ENCODE measurements at places on chromosomes 13 and 19.

DNA sequence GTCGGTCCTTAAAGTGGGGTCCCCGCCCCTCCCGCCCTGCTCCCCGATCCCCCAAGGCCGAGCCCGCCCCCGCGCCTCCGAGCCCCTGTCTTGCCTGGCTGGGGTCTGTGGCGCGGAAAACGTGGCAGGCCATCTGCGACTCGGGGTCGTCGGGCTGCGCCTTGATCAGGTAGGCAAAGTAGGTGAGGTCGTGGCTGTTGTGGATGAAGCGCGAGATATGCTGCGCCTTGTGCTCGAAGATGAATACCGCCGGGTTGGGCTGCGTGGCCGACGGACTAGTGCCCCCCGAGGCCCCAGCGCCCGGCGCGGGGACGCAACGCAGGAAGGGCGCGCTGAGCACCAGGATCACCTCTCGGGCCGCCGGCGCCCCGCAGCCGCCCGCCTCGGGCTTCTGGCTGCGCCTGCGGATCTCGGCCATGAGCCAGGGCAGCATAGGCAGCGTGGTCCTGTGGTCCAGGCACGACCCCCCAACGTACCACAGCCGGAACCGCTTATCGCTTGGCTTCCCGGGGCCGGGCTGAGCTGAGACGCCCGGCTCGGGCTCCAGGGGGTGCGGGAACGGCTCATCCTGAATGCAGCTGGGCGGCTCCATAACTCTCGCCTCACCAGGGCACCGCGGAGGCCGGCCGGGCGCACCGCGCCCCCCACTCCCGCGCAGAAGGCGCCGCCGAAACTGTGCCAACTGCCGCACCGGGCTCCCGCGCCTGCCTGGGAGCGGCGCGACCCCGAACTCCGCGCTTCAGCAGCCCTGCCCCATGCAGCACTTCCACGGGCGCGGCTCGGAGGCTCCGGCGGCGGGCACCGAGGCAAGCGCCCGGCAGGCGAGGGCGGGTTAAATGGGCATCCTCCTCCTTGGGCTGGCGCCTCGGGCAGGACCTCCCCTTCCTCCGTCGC lies 546 bp downstream of the TBC1D4 start:
- no peak for DNase-seq

DNA sequence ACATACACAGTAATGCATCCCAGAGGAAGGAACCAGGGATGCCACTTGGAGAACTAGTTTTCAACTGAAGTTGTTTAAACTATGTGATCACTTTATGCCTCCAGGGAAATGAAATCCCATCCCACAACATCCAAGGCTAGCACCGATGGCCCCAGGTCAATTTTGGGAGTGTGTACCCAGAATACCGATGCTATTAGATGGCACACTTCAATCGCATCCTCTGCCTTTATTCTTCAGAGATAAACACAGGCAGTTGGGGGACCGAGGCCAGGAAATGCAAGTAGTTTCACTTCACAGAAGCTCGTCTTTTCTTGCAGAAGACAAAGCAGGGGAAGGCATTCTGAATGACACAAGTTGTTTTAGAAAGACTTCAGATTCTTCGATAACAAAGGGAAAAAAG lies 13.8 kb downstream of the STK24 start:
- DNase-seq: peak; percentile 56

DNA sequence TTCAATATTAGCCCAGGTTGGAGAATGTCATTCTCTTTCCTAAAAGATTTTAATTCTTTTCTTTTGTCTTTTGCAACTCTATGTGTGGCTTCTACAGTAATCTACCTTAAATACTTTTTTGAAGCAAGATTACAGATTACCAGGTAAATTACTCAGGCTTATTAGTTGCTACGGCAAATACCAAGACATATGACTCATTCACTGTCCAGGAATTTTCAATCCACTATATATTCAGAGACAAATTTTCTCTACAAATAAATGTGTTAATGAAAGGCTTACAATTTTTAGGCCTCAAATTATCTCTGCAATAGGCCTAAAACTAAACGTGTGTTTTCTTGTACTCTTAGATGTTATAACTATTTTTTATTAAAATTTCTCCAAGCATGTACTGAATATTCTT lies 631.3 kb downstream of the DIAPH3 start:
- DNase-seq: no peak

DNA sequence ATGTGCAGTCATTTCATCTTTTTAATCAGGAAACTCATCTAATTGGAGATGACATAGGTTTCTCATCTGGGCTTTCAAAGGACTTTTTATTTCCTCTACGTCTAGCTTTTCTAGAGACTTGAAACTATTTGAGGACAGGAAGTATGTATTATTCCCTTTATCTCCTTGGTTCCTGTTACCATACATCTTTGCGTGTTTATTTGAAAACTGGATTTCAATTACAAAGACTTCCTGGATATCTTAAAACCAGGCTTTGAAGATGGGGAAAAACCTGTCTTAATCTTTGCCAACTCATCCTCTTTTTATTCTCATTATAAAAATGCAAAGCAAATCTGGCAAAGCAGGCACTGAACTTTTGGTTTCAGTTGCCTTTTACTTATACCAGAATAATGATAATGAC lies 130.5 kb downstream of the LMO7 start:
- DNase-seq: no peak

DNA sequence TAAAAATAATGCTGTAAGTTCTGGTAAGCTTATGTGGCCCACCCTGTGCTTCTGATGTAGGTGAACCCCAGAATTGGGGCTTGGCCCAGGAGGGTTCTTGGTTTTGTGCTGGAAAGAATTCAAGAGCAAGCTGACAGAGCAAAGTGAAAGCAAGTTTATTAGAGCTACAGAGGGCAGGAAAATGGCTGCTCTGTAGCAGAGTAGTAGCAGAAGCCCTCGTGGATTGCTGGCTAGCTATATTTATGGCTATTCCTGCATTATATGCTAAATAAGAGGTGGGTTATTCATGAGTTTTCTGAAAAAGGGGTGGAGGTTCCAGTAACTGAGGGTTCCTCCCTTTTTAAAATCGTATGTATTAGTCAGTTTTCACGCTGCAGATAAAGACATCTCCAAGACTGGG lies 20.6 kb upstream of the ZNF599 start:
- DNase-seq: no peak

DNA sequence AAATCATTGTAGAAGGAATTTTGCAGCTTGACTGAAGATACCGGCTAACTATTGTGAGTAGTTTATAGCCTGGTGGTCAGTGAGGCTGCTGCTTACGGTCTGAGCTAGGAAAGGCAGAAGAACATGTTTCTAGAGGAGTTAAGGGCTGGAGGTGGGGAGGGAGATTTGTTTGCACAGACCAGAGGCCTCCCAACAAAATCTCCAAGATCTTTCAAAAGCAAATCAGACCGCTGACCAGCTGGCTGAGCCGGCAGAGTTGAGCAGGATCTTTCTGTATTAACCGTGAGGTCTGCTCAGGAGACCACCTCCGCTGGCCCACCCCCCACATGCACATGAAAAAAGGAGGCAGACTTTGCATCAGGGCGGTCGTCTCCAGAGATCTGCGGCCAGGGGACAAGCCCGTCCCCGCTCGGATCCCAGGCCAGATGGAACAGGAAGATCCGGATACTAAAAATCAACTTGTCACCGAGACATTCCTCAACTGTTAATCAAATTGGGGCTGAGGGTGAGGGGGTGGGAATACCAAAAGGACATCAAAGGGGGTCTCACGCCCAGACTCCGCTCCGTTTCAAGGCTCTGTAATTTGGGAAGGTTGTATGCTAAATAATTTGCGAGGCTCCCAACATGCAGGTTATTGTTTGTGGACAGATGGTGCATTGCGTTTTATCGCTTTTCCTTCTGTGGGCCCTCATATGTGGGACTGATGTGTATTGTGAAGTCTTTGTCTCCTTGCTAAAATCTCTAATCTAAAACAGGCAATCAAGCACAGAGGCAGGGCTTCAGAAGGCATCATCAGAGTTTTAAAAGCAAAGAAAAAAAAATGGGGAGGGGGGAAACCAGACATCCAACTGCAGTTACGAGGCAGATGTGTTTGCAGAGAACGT lies 319.0 kb downstream of the ZNF536 start:
- DNase-seq: no peak

DNA sequence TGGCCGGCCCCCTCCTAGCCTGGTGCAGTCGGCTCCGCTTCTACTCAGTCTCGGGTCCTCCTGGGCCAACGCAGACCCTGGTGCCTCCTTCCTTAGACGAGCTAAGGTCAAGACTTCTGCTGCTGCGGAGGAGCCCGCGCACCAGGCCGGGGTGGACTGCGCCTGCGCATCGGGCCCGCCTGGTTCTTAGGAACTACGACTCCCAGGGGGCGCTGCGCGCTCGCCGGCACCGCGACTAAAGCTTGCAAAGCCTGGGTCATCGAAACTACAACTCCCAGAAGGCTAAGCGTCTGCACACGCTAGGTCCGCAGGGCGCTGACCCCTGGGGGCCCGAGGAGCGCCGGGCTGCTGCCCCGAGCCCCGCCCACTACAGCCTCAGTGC lies at the start of gene ZNF835:
ZNF835 (minus strand) TSS at position 145 of the 382 bp plus-strand sequence. CDS start 6,559 bp downstream, outside the sequence.
- peak; percentile 82 for DNase-seq

GRCh38 chr13:95221971-95222732 lies 79.1 kb downstream of the ABCC4 start:
- DNase-seq: no peak

GRCh38 chr13:23871616-23872220 lies 17.5 kb downstream of the MIPEP start:
- DNase-seq: peak; percentile 2

GRCh38 chr13:31485183-31485582 lies 254.1 kb upstream of the RXFP2 start:
- DNase-seq: no peak

DNA sequence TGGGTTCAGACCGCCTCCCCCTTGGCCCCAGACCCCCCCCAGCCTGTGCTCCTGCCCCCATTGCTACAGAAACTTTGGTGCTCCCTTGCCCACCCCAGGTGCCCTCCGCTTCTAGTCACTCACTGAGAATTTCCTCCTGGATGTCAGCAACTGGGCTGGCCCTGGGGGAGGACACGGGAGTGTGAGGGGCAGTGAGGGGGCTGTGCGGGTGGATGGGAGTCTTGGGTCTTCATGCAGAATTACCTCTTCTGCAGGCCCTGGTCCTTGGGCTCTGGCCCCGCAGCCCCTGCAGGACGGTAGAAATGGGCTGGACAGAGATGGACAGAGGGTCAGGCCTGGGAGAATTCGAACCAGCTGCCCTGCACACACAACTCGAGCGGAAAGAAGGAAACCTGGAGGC lies 4.8 kb downstream of the LILRB5 start:
- no peak for DNase-seq

GRCh38 chr19:18672606-18673337 lies 10.7 kb upstream of the CRTC1 start:
- no peak for DNase-seq

DNA sequence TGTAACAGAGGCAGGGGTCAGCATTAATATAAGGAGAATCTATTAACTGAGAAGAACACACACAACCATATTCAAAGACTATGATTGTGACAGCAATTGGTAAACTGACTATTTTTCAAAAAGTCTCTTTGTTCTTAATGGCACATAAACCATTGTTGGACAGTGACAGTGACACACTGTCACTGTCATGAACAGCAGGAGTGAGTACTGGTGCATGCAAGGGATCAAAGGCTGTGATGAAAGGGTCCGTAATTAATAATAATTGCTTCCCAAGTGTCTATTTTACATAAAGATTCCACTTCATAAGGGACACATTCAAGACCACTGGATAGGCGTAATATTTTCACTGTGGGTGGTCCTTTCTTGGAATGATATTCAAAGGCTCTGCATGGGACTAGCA lies 50.7 kb downstream of the LHFPL6 start:
- no peak for DNase-seq

GRCh38 chr13:67538906-67539305 lies 308.8 kb upstream of the PCDH9 start:
- DNase-seq: no peak

- DNase-seq: no peak
Measured at GRCh38 chr13:110466266-110466915, 95.1 kb downstream of the RAB20 start.

DNA sequence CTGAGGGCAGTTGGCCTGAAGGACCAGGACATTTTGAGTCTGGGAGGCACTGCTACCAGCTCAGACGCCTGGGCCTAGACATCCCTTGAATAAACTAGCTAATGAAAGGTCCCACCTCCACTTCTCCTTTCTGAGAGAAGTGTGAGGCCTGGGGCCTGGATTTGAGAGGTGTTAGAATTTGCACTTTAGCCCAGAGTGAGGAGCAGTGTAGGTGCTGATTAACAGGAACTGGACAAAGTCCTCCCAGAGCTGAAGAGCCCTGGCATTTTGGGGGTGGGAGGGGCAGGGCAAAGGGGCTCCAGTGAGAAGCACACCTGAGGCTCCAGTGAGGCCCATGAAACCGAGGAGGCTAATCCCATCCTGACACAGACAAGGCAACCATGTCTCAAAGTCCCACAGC lies 15.2 kb upstream of the SLC1A5 start:
- no peak for DNase-seq

GRCh38 chr13:49348751-49349150 lies 95.1 kb downstream of the CAB39L start:
- no peak for DNase-seq

GRCh38 chr13:46126552-46127357 lies 21.9 kb upstream of the CPB2 start:
- peak; percentile 70 for DNase-seq

GRCh38 chr13:34943436-34944273 lies 1.6 kb downstream of the NBEA start:
- DNase-seq: no peak

GRCh38 chr19:10037367-10037766 lies 24.1 kb downstream of the RDH8 start:
- DNase-seq: no peak

DNA sequence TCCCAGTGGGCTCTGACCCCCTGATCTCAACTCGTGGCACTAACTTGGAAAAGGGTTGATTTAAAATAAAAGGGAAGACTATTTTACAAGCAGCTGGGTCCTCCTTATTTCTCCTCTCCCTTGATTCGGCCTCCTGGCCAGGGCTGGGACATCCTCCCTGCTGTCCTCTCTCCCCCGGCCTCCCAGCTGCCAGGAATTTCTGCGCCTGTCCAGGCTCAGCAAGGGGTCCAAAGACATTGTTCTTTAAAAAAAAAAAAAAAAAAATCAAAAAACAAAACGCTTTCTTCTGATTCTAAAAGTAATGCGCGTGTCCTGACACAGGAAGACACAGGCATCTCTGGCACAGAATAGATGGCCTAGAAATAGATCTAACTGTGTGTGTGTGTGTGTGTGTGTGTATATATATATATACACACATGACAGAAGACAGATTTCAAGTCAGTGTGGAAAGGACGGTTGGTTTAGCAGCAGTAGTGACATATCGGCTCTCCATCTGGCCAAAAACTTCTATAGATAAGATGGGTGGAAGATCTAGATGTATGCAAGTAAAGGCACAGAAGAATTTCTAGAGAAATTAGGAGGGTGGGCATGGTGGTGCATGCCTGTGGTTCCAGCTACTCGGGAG lies 12.3 kb upstream of the LENG8 start:
- no peak for DNase-seq

- no peak for DNase-seq
Measured at GRCh38 chr19:57563547-57563946, 3.9 kb upstream of the ZNF550 start.

DNA sequence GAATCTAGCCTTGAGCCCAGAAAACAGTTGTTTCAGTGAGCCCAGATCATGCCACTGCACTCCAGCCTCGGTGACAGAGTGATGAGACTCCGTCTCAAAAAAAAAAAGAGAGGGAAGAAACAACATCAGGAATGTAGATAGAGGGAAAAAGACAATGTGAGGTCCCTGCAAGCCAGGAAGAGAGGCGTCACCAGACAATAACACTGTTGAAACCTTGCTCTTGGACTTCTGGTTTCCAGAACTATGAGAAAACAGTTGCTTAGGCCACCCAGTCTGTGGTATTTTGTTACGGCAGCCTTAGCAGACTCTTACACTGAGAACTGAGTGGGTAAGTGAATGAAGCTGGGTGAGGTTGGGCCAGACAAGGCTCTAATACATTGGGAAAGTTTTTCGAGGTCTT lies 64.1 kb downstream of the TNFSF11 start:
- DNase-seq: no peak

- no peak for DNase-seq
Measured at GRCh38 chr13:106455777-106456176, 79.7 kb downstream of the EFNB2 start.

All from CD4-positive, alpha-beta T cell treated with Interleukin-15 for 4 hours (primary cell).